ENCODE measurements at places on chromosomes 2 and 18. TPM values are rescaled to one million over a fixed set of nuclear protein-coding genes. Genes with fewer than 3 reads are reported as not detected.

The ANKRD29 gene
- total RNA-seq: 8.8 TPM

The CIDEA gene
- total RNA-seq: 32.4 TPM

The TRIM43 gene
- not detected for total RNA-seq

The CCDC102B gene
- total RNA-seq: 5.3 TPM

The REG3G gene
- total RNA-seq: not detected

The CCDC74B gene
- 16.1 TPM for total RNA-seq

The CYP1B1 gene
- total RNA-seq: 32.9 TPM

The MAP3K19 gene
- total RNA-seq: not detected

The DSG1 gene
- total RNA-seq: 2.6 TPM

- no peak for DNase-seq
Observed at GRCh38 chr2:3396920-3397559, 17.5 kb downstream of the TRAPPC12 start.

DNA sequence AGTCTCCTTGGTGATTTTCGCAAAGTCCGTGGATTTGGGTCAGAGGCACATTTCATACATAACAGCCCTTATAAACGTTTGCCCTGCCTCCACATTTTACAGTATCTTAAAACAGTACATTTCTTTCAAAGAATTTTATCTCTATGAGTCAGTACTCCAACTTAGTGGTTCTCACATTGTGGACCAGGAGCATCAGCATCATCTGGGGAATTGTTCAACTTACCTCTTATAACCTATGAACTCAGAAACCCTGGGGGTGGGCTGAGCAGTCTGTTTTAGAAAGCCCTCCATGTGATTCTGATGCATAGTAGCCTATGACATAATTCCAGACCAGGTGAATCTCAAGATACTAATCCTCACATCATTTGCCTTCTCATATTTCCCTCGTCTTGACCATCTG lies 12.4 kb downstream of the SUPT7L start:
- no peak for DNase-seq

DNA sequence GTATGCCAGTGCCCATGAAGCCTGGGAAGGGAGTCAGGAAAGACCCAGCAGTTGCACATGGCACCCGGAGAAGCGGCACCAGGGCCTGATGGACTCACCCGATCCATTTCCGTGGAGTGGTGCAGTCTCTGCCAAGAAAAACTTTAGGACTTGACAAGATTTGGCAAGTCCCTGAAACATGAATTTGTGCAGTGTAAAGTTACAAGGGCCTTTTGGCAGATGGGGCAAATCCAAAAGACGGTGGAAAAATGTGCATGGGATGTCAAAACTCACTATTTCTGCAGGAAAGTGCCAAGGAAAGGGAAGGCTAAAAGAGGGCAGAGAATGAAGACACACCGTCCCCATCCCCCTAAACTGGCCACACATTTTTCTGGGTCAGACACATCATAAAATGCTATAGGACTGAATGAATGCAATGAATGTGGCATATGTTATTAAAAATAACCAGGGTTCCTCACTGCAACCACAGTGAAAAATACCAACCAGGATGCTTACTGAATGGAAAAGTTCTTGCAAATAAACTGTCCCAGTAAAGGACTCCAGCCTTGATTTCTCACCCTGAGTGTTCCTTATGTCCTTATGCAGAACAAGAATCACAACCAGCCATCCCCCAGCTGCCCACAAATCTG lies 173.5 kb upstream of the SIX2 start:
- DNase-seq: no peak

DNA sequence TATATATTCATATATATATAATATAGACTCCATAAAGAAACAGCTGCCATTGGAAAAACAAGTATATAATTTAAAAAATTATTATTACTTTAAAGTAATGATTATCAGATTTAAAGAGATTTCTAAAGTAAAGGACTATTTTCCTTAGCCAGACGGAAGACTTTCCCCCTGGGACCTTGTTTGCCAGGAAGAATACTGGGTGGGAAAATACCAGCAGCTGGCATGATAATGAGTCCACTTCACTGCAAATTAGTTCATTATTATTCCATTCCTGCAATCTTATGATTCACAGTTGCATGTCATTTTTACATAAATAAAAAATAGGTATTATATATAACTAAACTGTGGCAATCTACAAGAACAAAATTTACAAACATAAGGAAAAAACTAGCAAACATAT lies 339.8 kb upstream of the CDH7 start:
- DNase-seq: no peak

DNA sequence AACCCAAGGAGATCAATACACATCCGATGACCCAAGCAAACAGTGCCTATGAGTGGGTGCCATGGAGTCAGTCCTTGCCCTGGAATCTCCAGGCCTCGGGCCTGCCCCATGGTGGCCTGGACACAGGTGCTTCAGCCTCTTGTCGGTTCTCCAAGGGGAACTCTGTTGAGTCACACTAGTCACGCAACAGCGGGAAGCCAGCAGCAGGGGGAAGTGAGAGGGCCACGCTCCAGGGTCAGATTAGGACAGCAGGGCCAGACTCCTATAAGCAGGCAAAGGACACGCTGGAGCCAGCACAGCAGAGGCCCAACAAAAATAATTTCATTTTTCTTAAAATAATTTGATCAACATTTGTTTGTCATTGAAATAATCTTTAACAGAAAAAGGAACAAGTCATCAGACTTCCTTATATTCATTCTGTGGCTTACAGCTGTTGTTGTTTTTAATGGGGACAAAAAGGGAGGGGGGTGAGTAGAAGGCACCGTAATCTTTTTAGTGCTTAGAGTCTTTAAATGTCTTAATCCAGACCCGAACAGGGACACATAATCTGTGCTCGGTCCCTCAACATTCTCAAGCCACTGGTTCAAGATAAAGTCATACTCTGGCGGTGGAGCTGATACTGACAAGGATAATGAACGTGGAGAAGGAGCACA lies 16.4 kb upstream of the ARMC9 start:
- DNase-seq: no peak

GRCh38 chr2:48209214-48209885 lies 303.1 kb upstream of the FBXO11 start:
- DNase-seq: no peak

GRCh38 chr18:34339155-34339554 lies 114.4 kb upstream of the NOL4 start:
- DNase-seq: no peak

- no peak for DNase-seq
Observed at GRCh38 chr2:197191177-197191939, 119.2 kb downstream of the ANKRD44 start.

- DNase-seq: no peak
Observed at GRCh38 chr2:6342273-6342920, 523.3 kb downstream of the CMPK2 start.

- no peak for DNase-seq
Observed at GRCh38 chr2:99960291-99960690, 182.1 kb downstream of the AFF3 start.

DNA sequence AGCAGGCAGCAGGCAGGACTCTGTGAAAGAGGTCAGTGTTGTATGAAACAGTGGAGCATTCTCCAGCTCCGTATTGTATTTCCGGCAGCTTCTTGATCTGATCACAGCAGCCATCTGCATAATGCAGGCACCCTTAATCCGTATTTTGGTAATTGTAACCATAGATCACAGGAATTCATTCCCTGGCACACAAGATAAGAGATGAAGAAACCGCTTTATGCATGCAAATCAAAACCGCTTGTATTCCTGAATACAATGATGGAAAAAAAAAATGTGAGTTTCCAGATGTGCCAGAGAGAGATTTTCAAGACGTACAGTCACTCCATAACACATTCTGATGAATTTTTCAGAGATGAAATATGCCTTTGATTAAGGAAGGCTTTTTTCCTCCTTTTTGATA lies 221.3 kb downstream of the ACKR3 start:
- no peak for DNase-seq

GRCh38 chr2:231932985-231933915 lies 7.1 kb upstream of the NPPC start:
- peak; percentile 1 for DNase-seq

GRCh38 chr2:114032705-114033104 lies 142.8 kb downstream of the ACTR3 start:
- DNase-seq: no peak

- no peak for DNase-seq
Observed at GRCh38 chr18:6781142-6781714, 51.7 kb downstream of the ARHGAP28 start.

DNA sequence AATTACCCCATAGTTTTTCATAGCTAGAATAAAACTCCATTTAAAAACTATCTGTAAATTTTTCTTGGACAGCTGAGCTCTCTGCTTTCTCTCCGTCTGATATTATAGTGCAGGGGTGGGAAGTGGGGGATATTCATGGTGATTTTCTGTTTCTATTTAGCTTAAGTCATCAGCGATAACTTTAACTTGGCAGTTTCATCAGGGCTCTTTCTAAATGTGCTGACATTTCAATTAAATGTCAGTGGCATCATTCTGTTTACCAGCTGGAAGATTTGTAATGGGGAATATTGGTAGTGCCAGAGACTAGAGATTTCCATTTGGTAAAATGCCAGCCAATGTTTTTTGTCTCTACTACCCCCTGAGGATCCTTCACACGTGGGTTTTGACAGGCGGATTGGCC lies 53.5 kb upstream of the CAPN13 start:
- DNase-seq: no peak

- DNase-seq: no peak
Observed at GRCh38 chr2:130808482-130809268, 28.0 kb upstream of the ARHGEF4 start.

- no peak for DNase-seq
Observed at GRCh38 chr2:191253476-191253875, 8.3 kb downstream of the MYO1B start.

DNA sequence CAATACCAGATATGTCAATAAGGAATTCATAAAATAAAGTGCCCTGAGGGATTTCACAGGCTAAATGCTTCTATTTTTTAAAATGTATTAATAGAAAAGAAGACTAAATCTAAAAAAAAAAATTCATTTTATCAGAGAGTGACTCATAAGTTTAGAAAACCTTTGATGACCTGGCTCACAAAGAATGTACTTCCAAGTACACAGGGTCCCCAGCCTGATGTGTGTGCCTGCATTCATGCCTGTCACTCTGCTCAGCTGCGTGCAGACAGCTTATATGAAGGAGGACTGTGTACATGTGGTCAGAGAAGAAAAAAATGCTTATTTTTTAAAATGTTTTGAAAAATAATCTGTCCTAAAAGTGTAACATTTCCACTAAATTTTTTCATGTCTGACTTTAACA lies 3.0 kb upstream of the CPS1 start:
- DNase-seq: no peak

- DNase-seq: no peak
Observed at GRCh38 chr2:164609790-164610189, 11.5 kb downstream of the GRB14 start.

DNA sequence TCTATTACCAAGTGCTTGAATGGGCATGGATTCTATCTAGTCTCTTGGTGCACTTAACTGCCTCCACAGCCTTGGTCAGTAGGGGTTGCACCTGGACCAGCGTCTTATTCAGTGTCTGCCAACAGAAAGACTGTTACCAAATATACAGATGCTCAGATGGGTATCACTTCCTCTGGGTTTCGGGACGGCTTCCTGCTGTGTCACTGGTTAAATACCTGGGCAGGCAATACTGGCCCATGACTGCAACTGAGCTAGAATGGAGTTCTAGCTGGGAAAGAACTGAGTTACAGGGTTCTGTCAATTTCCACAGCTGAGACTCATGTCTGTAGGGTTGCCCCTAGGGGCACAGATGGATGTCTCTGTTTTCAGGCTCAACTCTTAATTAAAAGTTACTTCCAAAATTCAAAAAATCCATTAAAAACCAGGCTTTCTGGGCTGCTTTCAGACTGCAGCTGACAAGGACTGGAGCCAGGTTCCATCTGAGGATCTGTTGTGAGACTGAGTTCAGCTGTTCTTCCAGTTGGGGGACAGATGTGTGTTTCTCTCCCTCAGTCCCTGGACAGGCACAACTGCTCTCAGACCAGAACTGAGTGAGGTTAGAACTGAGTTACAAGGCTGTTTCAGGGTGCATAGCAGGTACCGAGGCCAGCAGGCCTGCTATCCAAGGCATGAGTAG lies 789.6 kb upstream of the SLC8A1 start:
- no peak for DNase-seq

GRCh38 chr18:62245699-62246098 lies 58.6 kb downstream of the RELCH start:
- no peak for DNase-seq

GRCh38 chr2:27914041-27914804 lies 23.7 kb downstream of the BABAM2 start:
- no peak for DNase-seq

Measured in breast epithelium (tissue), 4 donors.